HFFc6 (cell line): ENCODE measurements at places on chromosomes 7 and 10. TPM values are rescaled to one million over a fixed set of nuclear protein-coding genes. Genes with fewer than 3 reads are reported as not detected.

DNA sequence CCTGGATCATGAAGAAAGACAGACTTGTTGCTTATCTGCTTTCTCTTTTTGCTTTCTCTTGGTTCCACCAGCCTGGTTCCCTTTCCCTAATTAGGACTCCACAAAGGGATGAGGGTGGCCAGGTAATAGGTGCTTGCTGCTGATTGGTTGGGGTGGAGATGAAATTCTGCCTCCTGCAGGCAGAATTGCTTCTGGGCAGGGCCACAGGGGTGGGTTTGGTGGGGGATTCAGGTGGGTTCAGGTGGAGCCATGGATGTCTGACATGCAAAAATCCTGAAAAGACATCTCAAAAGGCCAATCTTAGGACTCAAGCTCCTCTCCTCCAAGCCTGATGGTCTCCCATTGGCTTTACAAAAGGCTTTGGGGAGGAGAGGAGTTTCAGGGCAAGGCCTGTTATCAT lies 25.4 kb upstream of the ACHE start:
- no peak for DNase-seq

GRCh38 chr10:69047111-69047832 lies 40.6 kb upstream of the SRGN start:
- DNase-seq, result no peak

GRCh38 chr7:64314566-64314965 lies 805 bp downstream of the ZNF736 start:
- DNase-seq, result no peak

DNA sequence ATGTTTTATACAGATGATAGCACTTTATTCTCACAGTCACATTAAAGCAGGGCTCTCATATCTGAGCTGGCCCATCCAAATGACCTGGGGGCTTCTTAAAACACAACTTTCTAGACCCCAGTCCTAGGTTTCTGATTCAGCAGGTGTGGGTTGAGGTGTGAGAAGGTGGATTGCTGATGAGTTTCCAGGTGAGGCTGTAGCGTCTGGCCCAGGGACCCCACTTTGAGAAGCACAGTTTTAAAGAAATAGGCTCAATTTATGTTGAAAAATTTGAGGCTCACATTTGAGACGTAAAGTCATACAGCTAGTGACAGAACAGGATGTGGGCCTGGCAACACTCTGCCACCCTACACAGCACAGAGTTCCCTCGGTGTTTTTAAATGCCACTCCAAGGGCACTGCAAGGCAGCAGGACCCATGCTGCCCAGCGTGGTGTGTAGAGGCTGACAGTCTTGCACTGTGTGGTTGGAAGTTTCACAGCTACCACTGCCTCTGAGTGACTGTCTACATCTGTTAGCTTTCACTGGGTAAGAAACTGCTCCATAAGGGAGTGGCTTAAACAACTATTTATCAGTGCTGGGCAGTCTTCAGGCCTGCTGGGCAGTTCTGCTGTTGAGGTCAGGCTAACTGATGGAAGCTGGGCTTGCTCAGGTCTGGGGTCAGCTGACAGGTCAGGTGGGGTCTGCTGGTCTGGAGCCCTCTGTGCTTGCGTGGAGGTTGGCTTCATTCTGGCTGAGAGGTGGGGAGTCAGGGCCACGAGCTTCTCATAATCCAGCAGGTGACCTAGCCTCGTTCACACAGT lies 319.7 kb downstream of the CXCL12 start:
- no peak for DNase-seq

DNA sequence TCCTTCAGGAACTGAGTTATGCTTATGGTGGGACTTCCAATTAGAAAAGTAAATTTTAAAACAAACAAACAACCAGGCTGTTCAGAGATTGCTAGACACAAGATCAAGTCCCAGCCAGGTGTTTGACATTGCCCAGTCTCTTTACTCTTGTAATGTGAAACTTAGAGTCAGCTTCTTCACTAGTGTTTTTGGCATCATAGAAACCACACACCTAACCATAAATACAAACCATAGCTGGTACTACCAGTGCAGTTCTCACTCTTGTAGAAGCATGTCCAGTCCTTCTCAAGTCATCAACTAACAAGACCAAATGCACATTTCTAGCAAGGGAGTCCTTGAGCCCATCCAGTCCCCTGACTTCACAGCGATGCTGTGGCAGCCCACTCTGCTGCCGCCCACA lies 339.9 kb downstream of the GFRA1 start:
- DNase-seq, result no peak

- DNase-seq, result peak; percentile 68
Observed at GRCh38 chr10:119028900-119029612, 458 bp upstream of the NANOS1 start.

- DNase-seq, result no peak
Observed at GRCh38 chr7:75657866-75658265, 80.9 kb downstream of the HIP1 start.

The ZNF365 gene
- 10.7 to 13.5 TPM (median 13.1 TPM) in 3 replicates for total RNA-seq

GRCh38 chr7:21639206-21639868 lies 96.5 kb downstream of the DNAH11 start:
- no peak for DNase-seq

DNA sequence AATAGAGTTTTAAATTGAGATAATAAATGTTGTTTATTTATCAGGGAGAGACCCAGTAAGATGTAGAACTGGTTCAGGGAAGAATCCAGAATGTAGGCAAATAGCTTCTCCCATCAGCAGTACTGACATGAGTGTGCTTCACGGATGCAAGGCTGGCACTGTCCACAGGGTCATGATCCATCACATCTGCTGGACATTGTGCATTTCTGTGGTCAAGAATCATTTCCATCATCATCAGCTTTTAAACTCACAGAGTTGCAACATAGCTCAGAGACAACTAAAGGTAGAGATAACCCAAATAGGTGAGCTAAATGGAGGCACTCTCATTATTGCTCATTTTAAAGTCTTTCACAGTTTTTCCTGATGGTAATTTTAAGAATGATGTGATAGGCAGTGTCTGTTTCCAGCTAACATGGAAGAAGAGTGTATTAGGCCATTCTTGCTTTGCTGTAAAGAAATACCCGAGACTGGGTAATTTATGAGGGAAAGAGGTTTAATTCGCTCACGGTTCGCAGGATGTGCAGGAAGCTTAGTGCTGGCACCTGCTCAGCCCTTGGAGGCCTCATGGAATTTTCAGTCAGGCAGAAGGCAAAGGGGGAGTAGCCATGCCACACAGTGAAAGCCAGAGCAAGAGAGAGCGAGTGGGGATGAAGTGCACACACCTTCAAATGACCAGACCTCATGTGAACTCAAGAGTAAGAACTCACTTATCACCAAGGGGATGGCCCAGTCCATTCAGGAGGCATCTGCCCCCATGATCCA lies 80.8 kb downstream of the INPP5A start:
- no peak for DNase-seq

DNA sequence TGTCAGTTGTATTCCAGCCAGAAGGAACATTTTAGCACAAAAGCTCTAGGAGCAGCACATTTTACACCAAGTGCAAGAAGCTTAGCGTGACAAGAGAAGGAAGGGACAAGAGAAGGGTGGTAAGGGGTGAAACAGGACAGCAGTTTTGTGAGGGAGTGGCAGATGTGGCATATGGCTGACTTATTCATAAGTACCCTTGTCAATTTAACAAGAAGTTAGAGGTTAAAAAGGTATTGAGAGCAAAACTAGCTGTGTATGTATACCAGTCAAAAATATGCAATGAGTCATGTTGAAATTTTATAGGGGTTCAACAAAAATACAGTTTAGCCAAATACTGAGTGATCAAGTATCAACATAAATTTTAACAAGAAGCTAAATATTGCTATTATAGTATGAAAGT lies 561.5 kb upstream of the POT1 start:
- DNase-seq, result no peak

DNA sequence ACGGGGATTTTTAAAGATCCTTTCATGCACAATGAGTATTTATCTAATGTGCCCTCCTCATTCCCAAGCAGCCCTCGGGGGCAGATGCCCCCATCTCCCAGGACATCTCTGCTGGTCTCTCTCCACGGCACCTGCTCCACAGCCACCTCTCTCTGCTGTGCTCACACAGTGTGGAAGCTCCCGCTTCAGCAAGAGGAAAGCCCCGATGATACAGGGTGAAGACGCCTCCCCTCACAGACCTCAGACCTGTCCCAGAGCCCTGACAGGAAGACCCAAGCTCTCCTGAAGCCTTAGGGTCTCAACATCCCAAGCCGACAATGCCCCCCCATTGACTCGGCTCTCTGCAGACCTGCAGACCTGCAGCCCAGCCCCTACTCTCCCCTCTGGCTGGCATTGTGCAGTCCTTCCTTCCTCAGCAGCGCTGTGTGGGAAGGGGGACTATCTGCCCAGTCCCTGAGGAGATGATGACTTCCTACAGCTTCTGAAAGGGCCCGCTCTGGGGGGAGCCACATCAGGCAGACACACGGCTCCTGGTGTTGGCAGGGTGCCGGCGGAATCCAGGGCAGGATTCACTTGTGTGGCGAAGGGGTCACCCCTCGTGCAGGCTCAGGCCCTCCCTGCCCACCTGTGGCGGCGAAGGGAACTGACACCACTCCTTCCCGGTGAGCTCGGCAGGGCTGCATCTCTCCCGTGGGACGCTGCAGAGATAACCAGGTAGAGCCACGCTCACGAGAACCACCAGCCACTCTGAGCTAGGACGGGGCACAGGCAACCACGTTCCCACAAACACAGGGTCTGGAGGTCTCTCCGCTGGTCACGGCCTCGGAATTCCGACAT lies 61.8 kb downstream of the PTPRN2 start:
- DNase-seq, result no peak

The ZNF107 gene
- total RNA-seq, result 2.9 and 3.5 TPM in 2 replicates

The CELF2 gene
- total RNA-seq, result 2.9 to 4.4 TPM (median 4.1 TPM) in 3 replicates

DNA sequence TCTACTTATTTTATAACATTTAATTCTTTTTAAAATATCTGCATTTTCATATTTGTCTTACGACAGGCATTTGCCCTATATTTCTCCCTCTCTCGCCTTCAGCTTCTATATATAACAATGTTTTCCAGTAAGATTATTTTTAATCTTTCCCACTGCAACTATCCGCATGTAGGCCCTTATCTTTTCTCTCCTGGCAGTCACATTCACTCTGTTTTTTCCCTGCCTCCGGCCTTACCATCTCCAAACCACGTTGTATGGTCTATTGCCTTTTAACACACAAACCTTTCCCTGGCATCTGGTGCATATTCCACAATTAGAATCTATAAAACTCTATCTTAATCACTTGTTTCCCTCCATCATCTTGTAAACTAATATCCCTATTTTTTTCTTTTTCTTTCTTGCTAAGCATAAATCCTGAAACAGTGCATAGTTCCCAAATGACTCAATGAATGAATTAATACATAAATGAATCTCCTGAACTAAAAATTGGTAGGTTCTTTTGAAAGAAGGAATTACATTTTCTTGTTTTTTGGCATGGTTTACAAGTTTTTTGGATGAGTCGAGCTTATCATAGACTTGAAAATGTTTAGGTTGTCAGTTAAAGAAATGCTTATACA lies 173.2 kb downstream of the SEMA3A start:
- peak; percentile 14 for DNase-seq

- no peak for DNase-seq
Observed at GRCh38 chr7:5523052-5523711, 99.5 kb upstream of the TNRC18 start.

DNA sequence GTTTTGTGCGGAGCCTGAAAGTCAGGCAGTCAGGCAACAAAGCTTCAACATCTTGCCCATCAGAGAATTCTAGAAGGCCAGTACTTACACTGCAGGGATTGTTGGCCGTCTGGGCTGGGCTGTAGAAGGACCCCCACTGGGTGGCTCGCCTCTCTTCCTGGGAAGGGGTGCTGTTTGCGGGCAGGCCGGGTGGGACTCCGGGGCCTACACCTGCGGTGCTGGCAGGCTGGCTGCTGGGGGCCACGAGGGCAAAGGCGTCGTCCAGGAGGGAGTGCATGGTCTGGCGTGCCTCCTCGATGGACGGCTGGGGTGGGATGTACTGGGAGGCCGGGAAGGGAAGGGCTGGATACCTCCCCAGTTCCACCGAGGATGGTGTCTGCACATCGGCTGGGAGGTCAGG lies 63.1 kb upstream of the ATP6V0A4 start:
- no peak for DNase-seq

DNA sequence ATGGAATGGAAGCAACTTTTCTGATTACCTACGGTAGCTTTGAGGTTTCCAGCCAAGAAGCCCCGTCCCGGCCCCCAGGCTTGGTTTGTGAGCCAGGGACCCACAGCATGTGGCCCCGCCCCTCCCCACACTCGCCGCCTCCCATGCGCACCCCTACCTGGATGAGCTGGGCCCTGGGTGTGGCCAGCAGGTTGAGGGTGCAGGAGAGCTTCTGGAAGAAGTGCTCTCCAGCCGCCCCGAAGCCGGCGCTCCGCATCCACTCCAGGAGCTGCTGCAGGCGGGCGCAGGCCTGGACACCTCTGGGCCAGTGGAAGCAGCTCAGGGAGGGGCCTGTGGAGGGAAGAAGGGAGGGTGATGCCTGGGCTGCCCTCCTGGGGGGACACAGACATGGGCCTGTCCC lies 39.7 kb downstream of the AP5Z1 start:
- no peak for DNase-seq

DNA sequence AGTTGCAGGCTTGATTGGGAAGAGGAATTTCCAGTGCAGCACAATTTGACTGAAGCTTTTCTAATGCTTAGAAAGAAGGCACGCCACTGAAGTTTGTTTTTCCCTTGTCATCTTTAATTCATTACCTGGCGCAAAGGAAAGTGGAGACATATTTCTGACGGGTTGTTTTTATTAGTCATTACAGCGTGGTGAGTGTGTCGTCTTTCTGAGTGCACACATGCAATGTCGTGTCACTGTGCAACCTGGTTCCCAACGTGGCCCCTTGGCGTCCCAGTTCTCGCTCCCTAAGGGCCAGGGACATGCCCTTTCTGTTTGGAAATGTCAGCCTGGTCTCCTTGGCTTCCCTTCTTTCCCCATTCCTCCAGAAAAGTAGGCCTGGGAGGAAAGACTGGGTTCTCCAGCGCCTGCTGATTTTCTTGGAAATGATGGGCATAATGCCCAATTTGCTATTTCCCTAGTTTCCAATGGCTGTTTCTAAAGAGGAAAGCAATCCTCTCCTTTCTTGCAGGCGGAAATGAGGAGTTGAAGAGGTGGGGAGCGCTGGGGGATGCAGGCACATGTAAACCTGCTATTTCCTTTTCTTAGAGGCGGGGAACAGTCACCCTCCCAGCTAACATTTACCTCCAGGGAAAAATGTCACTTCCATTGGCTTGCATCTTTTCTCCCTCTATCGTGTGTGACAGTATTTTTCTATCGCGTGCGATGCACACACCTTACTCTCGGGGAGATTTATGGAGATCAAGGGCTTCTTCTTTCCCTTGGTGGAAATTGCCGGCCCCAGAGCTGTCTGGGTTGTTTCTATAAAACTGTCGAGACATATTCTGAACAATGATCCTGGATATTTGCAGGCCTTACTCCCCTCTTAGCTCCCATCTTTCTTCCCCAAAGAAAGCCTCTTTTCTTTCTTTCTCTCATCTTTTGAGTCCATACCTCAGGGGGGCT lies 249.8 kb downstream of the ARHGAP12 start:
- no peak for DNase-seq

- DNase-seq, result peak; percentile 23
Observed at GRCh38 chr7:66957595-66958290, 36.7 kb downstream of the TMEM248 start.

The CALML5 gene
- total RNA-seq, result not detected in 3 replicates

GRCh38 chr7:65233409-65234034 lies 140.1 kb upstream of the ZNF92 start:
- no peak for DNase-seq

The MTPN gene
- total RNA-seq, result 247 to 263 TPM (median 259 TPM) in 3 replicates

GRCh38 chr10:74500026-74500704 lies 326.2 kb upstream of the KAT6B start:
- DNase-seq, result no peak
